Fibroblast of skin of right quadriceps (primary cell): ENCODE measurements at places on chromosomes 11 and 22.

GRCh38 chr11:35347921-35348331 is 71.4 kb downstream of the SLC1A2 start:
- DNase-seq, result peak; percentile 93

- DNase-seq, result no peak
These were observed 231.3 kb upstream of the B3GAT1 start for GRCh38 chr11:134643115-134644012.

DNA sequence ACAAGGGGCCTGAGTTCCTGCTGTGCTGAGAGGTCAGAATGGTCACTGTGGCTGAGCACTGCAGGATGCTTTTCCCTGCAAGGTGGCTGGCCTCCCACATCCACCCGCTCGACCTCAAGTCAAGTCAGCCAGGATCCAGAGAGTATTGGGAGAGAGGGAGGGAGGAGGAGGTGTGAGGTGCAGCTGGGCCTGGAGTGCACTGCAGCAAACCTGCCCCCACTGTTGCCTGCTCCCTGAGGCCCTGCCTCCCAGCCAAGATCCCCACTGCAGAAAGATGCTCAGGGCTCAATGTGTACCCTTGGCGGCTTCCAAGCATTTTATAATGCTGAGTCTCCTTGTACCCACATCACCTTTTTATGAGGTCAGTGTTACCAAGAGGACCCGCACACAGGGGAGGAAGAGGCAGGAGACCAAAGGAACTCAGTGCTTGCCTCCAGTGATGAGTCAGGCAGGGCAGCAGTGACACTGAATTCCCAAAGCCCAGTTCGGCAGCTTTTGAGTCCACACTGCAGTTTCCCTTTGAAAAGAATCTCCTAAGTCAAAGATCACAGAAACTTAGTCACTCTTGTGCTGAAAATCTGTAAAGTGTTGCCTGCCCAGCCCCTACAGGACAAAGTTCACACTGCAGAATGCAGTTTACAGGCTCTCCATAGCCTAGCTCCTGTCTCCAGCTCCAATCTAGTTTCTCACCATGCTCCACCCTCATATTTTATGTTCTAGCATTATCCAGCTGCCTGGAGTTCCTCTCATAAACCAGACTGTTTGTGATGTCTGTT is 3.1 kb downstream of the ENDOD1 start:
- peak; percentile 67 for DNase-seq

DNA sequence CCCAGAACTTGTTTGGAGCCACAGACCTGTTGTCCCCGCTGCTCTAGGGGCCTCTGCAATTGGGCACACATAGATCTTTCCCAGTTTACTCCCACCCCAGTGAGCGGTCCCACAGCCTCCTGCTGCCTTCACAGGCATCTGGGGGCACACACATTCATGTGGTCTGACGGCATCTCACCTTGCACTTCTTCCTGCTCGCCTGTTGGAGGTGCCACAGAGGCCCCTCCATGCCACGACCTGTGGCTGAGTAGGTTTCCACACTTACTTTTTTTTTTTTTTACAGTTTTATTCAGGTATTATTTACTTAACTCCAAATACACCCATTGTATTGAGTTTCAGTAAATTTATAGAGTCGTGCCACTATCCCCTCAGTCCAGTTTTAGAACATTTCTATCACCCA is 68.9 kb upstream of the SEPTIN5 start:
- no peak for DNase-seq

DNA sequence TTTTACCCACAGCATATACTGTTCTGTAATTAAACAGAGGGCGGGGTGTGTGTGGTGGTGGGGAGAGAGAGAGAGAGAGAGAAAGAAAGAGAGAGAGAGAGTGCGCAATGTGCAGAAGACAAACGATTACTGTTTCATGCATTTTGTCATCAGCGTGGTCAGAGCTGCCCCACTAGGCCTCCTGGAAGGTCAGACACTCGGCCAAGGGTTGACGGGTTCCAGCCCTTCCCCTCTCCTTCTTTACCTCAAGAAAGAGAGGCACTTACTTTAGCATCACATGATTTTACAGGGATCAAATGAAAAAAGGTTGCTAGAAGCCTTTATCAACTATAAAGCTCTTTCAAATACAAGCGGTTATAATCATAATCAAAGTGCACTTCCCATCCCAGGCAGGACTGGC is 269.2 kb upstream of the SORL1-AS1 start:
- no peak for DNase-seq

GRCh38 chr11:103862094-103862801 is 174.2 kb upstream of the DDI1 start:
- no peak for DNase-seq

DNA sequence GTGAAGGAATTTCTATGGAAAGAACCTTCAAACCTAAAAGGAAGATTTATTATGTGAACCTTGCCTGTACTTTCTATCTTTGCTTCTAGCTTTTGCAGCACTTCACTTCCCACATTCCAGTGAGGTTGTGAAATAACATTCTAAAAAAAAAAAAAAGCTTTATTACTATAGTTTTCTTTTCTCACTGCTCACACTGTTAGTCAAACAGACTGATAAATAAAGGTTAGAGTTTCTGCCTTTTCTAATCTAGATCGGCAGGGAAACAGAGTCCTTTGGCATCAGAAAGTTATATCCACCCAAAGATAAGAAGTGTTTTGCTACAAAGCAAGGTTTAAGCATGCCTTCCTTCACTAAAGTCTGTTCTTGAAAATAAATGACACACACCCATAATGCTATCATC is 2.8 kb downstream of the AAMDC start:
- peak; percentile 47 for DNase-seq

DNA sequence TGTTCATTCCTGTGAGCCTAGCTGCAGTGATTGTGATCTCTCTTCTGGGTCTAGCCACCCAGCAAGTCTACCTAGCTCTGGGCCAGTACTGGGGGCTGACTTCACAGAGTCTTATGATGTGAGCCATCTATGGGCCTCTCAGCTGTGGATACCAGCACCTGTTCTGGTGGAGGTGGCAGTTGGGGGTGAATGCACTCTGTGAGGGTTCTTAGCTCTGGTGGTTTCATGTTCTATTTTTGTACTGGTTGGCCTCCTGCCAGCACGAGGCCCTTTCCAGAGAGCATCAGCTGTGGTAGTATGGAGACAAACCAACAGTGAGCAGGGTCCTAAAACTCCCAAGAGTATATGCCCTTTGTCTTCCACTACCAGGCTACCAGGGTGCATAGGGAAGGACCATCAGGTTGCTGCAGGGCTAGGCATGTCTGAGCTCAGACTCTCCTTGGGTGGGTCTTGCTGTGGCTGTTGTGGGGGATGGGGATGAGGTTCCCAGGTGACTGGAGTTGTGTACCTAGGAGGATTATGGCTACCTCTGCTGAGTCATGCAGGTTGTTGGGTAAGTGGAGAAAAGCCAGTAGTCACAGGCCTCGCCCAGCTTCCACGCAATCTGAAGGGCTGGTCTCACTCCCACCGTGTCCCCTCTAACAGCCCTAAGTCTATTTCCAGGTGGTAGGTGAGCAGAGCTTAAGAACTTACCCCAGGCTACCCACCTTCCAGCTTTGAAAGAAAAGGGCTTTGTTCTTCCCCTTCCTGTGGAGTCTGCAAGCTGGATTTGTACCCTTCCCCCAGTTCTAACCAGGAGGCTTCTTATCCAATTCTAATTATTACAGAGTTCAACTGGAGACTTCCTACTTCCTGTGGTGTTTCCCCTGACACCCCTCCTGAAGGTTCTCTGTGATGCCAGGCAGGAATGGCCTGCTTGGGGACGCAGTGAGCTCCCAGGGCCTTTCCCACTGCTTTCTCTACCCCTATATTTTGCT is 250.7 kb downstream of the LUZP2 start:
- no peak for DNase-seq

GRCh38 chr11:126114486-126115126 is 51.9 kb upstream of the CDON start:
- DNase-seq, result no peak

DNA sequence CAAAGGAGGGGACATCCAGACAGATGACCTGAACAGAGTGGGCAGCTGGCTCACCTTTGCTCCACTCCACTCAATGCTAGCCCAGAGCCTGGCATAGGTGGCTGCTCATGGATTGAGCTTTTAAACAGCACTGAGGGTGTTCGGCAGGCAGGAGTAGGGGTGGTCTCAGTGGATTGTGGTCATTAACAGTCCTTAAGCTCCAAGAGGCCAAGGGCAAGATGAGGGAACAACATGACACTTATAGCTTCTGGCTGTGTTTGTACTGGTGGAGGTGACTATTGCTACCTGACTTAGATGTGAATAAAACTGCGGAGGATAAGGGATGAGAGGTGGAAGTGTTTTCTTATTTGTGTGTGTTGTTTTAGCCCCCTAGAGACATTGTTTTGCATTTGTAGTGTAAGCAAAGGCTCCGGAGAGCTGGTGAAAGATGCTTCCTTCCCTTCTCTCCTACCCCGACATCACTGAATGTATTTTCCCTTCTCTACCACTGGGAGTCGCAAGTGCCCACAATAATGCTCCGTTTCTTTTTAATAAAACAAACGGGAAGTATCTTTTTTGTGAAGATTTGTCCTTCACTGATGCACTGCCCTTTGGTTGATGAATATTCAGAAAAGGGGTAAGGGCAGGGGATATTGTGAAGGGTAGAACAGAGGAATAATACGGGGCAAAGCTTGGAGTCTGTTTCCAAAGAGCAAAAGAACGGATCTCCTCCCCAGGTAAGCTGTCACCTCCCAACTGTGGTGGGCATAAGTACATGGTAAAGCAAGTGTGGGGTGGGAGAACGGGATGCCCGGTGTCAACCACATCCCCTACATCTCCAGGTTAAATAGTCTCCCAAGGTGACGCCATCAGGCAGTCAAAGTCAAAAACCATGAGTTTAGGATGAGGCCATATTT is 27.5 kb upstream of the MTNR1B start:
- peak; percentile 29 for DNase-seq

DNA sequence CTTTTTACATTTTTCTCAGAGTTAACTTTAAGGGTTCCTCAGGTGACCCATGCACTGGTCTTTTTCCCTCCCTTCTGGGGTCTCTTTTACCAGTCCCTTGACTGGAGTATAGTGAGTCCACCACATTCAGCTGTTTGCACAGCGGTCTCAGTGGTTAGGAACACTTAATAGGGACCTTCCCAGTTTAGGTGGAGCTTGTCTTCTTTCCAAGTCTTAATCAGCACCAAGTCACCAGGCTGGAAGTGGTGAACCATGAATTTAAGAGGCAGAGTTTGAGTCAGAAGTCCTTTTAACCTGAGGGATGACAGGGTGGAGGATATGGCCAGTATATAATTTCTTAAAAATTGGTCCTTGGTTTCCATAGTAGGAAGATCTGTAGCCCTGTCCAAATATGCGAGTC is 349.7 kb upstream of the MPPED2 start:
- no peak for DNase-seq

DNA sequence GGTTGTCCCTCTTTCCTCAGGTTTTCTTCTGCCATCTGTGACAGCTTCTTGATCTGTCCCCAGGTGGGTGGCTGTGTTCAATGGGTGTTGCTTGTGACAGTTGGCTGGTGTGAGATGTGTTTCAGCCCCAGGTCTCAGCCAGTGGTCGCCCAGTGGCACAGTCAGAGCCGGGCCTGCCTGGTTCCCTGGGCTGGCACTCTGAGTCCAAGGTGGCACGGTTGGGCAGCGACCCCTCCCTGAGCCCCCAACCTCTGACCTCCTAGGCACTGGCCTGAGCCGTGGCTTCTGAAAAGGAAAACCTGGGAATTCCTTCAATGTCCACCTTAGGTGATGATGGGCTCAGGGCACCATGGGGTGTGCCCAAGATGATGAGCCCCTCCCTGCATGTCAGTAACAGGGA is 14.0 kb upstream of the PRODH start:
- DNase-seq, result no peak

GRCh38 chr11:120215634-120216033 is 4.8 kb downstream of the OAF start:
- DNase-seq, result no peak

GRCh38 chr11:117857734-117858414 is 18.6 kb downstream of the FXYD6 start:
- no peak for DNase-seq

DNA sequence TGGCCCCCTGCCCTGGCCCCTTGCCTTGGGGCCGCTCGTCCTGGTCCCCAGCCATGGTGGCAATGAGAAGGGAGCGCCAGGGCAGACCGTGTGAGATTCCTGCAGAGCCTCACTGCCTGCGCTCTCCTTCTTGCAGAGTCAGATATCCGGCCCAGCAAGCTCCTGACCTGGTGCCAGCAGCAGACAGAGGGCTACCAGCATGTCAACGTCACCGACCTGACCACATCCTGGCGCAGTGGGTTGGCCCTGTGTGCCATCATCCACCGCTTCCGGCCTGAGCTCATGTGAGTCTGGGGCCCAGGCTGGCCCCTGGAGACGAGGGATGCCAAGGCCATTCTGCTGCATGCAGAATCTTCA is 114.1 kb downstream of the MICAL2 start:
- DNase-seq, result peak; percentile 65

DNA sequence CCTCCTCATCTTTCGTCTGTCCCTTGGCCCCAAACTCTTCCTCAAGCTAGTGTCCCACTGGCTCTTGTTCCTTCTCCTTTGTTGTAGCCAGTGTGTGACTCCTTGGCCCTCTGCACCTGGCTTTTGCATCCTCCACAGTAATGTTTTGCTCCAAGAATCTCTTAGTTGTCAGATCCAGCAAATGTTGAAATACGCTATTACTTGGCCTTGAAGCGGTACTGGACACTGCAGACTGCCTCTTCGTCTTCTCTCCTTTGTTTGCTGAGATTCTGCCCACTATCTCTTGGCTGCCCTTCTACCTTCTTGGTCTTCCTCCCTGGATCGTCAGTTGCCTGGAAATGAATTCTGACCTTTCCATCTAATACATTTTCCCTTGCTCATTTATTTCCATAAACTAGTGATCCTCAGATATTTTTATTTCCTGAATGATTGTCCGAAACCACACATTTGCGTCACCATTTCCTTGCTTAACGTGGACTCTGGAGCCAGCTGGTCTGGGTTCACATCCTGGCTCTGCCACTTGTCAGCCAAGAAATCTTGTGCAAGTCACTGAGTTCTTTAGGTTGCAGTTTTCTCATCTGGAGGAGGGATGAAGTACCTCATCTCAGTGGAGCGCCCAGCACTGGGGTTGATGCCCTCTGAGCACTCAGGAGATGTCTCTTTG is 113.6 kb downstream of the LDLRAD3 start:
- no peak for DNase-seq

- peak; percentile 18 for DNase-seq
These were observed 58.4 kb downstream of the CD82 start for GRCh38 chr11:44623731-44624491.

- DNase-seq, result no peak
These were observed 347.9 kb downstream of the TTC28 start for GRCh38 chr22:28331695-28332094.
